Stomach (tissue), 19 donors: ENCODE measurements at places on chromosomes 3 and 15. TPM values are rescaled to one million over a fixed set of nuclear protein-coding genes. Genes with fewer than 3 reads are reported as not detected.

- no peak for DNase-seq
These were observed 545.3 kb downstream of the GBE1 start for GRCh38 chr3:81216192-81216591.

DNA sequence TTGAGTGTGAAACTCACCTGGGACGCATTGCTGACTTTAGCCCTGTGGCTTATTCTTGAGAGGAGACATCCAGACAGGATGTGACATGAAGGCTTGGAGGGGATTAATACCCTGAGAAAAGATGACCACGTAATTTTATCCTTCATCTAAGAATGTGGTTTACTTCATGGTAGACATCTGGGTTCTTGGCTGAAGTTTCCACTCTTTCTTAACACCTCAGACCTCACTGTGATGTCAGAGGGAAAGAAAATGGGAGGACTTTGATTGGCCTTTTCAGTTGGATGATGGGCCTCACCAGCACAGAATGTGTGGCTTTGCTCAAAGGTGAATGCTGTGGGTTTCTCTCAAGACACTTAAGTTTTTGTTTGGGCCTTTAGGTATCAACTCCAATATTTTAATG lies 16.5 kb downstream of the GORASP1 start:
- no peak for DNase-seq

DNA sequence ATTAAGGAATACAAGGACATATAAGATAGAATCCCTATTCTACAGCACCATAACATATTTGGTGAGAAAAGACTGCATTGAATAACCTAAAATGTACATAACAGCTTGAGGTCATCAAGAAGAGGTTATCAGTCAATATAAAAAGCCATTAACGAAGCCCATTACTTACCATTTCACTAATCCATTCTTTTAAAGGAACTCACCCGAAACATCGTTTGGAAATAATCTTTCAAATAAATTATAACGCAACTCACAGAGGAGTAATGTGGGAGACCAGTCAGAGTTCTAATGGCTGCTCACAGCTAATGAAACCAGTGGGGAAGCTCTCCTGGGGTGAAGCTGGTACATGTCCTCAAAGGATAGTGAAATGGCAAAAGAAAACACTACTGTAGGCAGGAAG lies 188.4 kb downstream of the TBC1D5 start:
- DNase-seq = no peak

- no peak for DNase-seq
These were observed 297.7 kb upstream of the CHRM5 start for GRCh38 chr15:33670567-33670966.

GRIP2 gene
- total RNA-seq = 8.0 TPM

GUCA1C gene
- not detected for total RNA-seq
